ENCODE measurements at places on chromosomes 11 and 22.

GRCh38 chr11:15911377-15912044, 444.8 kb downstream of the SOX6 start:
- DNase-seq = no peak

DNA sequence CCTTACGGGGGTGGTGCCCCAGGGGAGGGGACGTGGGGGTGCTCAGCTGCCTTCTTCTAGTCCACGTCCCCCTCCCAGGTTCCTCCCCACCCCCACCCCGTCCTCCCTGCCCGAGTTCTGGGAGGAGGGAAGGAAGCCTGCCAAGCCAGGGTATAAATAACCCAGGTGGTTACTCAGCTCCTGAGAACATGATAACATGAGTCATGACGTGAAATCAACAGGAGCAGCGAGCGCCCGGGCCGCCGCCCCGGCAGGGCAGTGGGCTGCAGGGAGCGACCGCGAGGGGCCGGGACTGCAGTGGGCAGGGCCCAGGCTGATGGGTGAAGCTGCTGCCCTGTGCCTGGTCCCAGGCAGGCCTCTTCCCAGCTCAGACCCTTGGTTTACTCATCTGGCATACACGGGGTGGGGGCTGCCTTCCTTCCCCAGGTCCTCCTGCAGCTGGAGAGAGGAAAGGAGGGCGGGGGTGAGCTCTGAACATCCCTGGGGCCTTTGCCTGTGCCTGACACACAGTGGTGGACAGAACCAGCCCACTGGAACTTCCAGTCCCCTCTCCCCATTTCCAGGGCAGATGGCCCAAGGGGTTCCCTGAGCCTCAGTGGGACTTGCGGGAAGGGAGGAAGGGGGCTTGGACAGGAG, 8.8 kb upstream of the PDGFB start:
- no peak for DNase-seq

DNA sequence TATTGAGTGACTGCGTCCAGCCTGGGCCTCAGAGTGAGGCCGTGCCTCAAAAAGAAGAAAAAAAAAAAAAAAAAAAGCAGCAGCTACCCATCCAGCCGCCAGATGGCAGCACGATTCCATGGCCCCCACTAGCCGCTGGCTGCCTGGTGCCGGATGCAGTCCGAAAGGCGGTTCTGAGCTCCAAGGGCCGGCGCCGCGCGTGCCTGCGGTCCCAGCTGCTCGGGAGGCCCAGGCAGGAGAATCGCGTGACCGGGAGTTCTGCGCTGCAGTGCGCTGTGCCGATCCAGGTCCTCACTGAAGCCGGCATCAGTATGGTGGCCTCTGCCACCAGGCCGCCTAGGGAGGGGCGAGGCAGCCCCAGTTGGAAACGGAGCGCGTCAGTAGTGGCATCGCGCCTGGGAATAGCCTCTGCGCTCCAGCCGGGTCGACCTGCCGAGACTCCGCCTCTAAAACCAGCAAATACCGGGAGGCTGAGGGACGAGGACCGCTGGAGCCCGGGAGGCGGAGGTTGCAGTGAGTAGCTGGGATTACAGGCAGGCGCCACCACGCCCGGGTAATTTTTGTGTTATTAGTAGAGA, 19.3 kb downstream of the SCARF2 start:
- DNase-seq = peak; percentile 51

GRCh38 chr22:23212061-23213021, 32.0 kb downstream of the BCR start:
- DNase-seq = no peak

GRCh38 chr11:57560146-57560545, 7.3 kb downstream of the UBE2L6 start:
- no peak for DNase-seq

- DNase-seq = no peak
These were observed 32.2 kb downstream of the C2CD3 start for GRCh38 chr11:74138572-74138971.

GRCh38 chr11:36403661-36404060, 106.4 kb downstream of the TRAF6 start:
- DNase-seq = no peak

- DNase-seq = peak; percentile 80
These were observed 46.4 kb downstream of the MORC2 start for GRCh38 chr22:30922151-30922611.

All from activated T-cell treated with anti-CD3 and anti-CD28 coated beads for 24 hours (primary cell).